ENCODE measurements at places on chromosomes 3 and 15.

- DNase-seq: no peak
These were observed 730.1 kb upstream of the NR2F2 start for GRCh38 chr15:95600367-95600766.

GRCh38 chr15:67207555-67208207 lies 46.8 kb downstream of the AAGAB start:
- no peak for DNase-seq

DNA sequence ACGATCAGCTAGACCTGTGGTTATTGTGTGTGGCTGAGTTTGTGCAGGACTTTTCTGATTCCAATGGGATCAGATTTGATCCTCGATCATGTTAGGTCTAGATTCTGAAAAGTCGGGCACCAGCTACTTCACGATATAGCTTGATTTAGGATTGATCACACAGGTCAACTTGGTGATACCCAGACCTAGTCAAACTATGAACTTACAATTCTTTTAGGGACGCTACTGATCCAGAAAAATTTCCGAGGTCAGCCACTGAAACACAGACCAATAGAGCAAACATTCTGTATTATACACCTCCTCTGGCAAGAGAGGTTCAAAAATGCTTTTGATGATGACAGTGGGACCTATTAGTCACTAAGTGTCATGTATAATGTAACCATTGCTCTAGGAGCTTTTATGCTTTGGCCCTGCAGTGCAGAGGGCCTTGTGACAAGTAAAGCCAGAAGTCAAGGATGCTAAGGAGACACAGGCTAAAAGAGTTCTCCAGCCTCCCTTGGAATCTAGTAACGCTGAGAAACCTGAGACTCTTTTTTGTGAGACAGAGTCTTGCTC lies 115.6 kb upstream of the MB21D2 start:
- DNase-seq: no peak

DNA sequence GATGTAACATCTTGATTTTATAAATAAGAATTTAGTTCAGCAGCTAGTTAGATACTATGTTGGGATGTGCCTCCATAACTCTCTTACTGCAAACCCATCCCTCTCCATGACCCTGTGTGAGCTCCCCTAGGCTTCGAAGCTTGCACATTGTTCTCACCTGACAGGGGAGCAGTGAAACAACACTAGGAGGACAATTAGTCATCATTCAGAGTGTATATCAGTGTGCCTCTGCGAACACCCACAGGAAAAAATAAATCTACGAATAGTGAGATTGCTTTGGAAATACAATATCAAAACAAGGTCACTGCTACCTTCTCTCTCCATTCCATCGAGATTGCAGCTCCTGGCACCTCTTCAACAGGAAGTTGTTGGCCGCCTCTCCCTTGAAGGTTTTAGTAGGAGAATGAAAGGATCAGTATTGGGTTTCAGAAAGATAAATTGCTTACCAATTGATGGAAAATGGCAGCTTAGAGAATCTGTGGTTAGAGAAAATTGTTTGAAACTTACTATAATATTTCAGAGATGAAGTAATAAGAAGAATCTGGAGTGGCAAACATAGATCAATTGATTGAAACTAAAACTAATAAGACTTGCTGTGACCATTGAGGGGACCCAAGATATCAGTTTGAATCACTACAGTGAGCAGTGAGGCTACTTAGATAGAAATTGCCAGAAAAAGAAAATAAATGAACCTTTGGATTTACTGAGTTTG lies 103.2 kb downstream of the CHL1 start:
- DNase-seq: no peak

DNA sequence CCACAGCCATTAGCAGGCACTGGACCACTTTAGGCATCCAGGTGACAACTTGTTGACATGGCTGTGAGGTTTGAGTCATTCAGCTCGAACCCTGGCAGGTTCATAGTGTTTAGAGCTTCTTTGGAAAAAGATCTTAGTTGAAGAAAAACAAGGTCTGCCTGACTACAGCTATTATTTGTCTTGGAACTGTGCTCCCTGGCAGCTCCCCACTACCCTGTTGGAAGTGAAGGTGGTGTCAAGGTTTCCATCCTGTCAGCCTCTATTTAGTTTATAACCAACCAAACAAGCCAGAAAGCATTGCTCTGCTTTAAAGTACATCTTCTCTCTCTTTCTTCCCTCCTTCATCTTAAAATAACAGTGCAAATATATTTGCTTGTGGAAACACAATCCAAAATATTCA lies 56.8 kb downstream of the KAT2B start:
- DNase-seq: no peak
